ENCODE measurements at places on chromosomes 3 and 15. TPM values are rescaled to one million over a fixed set of nuclear protein-coding genes. Genes with fewer than 3 reads are reported as not detected.

The RAB6B gene
- 0.24 TPM for total RNA-seq

The OR5K2 gene
- total RNA-seq = not detected

The CLDN18 gene
- total RNA-seq = not detected

The EDEM1 gene
- total RNA-seq = 121 TPM

DNA sequence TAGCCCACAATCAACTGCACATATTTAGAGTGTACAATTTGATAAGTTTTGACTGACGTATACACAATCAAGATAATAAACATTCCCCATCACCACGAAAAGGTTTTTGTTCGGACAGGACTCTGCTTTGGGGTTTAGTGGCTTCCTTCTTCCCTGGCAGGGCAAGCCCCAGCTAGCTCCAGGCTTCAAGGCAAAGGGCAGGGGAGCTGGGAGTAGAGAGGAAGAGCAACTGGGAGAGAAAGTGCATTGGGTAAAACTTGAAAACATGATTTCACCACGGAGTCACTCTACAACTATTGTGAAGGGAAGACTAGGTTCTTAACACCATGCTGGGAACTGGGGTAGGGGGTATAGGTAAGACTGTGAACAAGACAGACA, 185.1 kb upstream of the UBE2E1 start:
- no peak overlapping the region for H3K4me3 ChIP-seq
- no peaks in the 10 kb centered on the region for H3K4me1 ChIP-seq
- H3K27ac ChIP-seq = no peak overlapping the region
- no peaks in the 10 kb centered on the region for H3K27me3 ChIP-seq
- H3K36me3 ChIP-seq = no peaks in the 10 kb centered on the region

DNA sequence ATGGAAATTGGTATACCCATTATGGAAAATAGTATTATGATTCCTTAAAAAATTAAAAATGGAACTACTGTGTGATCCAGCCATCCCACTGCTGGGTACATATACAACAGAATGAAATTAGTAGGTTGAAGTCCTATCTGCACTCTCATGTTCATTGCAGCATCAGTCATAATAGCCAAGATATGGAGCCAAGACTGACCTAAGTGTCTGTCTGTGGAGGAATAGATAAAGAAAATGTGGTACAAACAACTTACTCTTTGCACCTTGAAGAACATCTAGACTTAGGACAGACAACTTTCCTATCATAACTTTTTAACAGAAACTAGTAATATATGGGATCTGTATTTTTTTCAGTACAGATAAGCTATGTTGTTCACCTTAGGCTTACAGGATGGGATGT, 30.0 kb upstream of the PPARG start:
- H3K27me3 ChIP-seq = no peaks in the 10 kb centered on the region
- DNase-seq = no peak
- H3K27ac ChIP-seq = no peak overlapping the region
- H3K4me1 ChIP-seq = no peaks in the 10 kb centered on the region

GRCh38 chr3:59978979-59979378, 929.2 kb upstream of the CFAP20DC start:
- no peak overlapping the region for H3K4me3 ChIP-seq
- no peak overlapping the region for H3K27ac ChIP-seq
- H3K27me3 ChIP-seq = no peaks in the 10 kb centered on the region
- H3K36me3 ChIP-seq = no peaks in the 10 kb centered on the region

DNA sequence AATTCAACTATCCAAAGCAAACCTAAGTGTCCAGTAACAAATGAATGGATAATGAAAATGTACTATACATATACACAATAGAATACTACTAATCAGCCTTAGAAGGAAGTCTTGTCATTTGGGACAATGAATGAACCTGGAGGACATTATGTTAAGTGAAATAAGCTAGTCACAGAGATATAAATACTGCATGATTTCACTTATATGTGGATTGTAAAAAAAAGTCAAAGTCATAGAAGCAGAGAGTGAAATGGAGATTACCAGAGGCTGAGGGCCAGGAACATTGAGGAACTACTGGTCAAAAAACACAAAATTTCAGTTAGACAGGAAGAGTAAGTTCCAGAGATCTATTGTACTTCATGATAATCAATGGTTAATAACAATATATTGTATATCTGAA, 33.6 kb downstream of the MYO5A start:
- no peaks in the 10 kb centered on the region for H3K27me3 ChIP-seq
- H3K27ac ChIP-seq = no peak overlapping the region
- H3K4me3 ChIP-seq = no peak overlapping the region
- H3K36me3 ChIP-seq = no peaks in the 10 kb centered on the region
- DNase-seq = no peak

DNA sequence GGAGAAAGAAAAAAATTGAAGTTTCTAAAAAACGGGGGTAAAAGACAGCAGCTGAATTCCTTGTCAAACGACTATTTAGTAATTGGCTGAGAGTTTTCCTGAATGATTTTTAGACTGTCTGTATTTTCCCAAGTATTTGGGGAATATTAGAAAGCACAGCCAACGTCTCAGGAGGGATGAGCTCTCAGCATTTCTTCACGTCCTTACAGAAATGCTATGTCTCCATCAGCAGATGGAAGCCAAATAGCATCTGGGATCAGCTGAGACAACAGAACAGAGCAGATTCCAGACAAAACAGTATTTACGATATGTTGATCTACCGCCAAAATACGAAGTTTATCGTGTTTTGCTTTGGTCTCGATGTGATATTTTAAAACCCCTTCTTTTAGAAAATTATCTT, 5.3 kb upstream of the TMC3 start:
- DNase-seq = no peak
- H3K4me1 ChIP-seq = no peaks in the 10 kb centered on the region
- H3K36me3 ChIP-seq = no peaks in the 10 kb centered on the region
- H3K27me3 ChIP-seq = no peaks in the 10 kb centered on the region

DNA sequence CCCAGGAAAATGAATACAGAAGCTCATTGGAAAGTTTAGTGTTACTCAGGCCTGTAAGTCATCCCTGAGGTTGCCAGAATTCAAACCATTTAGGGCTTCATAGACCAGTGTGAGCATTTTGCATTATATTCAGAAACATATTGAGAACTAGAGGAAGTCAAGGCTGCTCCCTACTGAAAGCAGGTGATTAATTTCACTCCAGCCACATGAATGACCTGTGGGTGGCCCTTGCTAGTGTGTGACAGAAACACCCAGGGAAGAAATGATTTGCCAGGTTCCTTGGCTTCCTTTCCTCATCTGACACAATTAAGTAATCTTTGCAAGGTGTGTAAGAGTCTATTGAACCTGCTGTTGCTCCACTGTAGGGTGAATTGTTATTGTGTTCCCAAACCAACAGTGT, 61.8 kb downstream of the GAP43 start:
- DNase-seq = no peak
- no peaks in the 10 kb centered on the region for H3K4me1 ChIP-seq
- no peaks in the 10 kb centered on the region for H3K36me3 ChIP-seq
- H3K27ac ChIP-seq = no peak overlapping the region
- no peak overlapping the region for H3K4me3 ChIP-seq

- no peaks in the 10 kb centered on the region for H3K36me3 ChIP-seq
- H3K4me3 ChIP-seq = no peak overlapping the region
Measured at GRCh38 chr3:194952841-194953241, 267.2 kb downstream of the FAM43A start.

The ZMYND10 gene
- total RNA-seq = 1.3 TPM

DNA sequence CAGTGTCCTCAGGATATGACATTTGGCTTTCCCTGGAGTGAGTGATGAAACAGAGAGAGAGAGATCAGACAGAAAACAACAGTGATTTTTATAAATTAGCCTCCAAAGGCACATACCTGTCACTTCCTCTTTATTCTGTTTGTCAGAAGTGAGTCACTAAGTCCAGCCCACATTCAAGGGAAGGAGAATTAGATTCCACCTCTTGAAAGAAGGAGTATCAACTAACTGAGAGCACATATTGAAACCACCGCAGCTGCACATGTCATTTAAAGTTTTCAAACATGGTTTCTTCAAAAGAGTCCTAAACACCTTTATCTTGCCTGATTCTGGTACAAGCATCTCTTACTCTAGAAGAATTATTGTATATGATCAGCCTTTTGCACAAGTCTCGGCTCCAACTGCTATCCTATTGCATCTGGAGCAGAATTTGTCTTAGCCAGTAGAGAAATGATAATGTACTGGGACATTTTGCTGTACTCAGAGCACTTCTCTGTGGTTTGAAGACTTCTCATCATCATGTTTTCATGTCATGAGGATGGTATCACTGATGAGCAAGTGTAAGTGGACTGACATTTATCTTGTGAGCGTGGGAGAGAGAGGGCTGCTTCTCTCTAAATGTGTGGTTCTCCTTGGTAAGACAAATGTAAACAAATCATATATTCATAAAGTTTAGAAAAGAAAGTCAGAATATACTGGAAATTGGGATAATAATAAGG, 338.9 kb upstream of the CFAP20DC start:
- no peak for DNase-seq
- no peaks in the 10 kb centered on the region for H3K36me3 ChIP-seq
- no peaks in the 10 kb centered on the region for H3K4me1 ChIP-seq
- H3K27me3 ChIP-seq = no peaks in the 10 kb centered on the region

GRCh38 chr15:33149919-33150318, 44.6 kb downstream of the FMN1 start:
- peaks cover 14% of the 10 kb centered on the region for H3K4me1 ChIP-seq
- H3K4me3 ChIP-seq = no peak overlapping the region
- no peak overlapping the region for H3K27ac ChIP-seq
- no peak for DNase-seq
- no peaks in the 10 kb centered on the region for H3K27me3 ChIP-seq
- H3K36me3 ChIP-seq = no peaks in the 10 kb centered on the region

DNA sequence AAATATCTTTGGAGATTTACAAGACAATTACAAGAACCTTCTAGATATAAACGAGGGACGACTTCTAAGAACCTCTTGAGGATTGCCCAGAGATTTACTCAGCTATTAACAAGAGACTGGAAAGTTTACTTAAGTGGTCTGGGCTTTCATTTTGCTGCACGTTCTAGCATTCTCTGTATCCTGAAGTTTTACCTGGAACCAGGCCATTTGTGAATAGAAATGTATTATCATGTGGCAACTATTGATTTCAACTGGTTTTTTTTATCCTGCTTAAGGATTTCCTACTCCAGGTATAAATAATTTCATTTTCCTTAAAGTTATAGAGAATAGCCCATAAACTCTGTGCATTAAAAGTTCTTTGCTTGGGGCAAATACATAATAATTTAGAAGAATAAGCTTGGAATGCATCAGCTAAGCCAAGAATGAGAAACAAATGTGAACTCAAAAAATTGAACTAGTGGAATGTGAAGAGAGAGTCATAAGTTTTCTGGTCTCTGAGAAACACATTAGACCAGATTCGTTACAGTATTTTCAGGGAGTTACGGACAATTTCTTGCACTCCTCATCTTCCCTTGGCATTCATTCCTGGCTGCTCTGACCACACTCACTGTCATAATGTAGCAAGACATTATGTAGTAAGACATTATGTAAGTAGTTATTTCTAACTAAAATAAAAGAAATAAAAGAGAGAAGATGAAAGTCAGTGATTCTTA, 1.3 kb downstream of the AQP9 start:
- H3K36me3 ChIP-seq = no peaks in the 10 kb centered on the region
- no peaks in the 10 kb centered on the region for H3K4me1 ChIP-seq
- no peaks in the 10 kb centered on the region for H3K27me3 ChIP-seq
- no peak overlapping the region for H3K27ac ChIP-seq
- no peak for DNase-seq

The SPTBN5 gene
- 0.39 TPM for total RNA-seq

The CD80 gene
- total RNA-seq = 17.9 TPM

DNA sequence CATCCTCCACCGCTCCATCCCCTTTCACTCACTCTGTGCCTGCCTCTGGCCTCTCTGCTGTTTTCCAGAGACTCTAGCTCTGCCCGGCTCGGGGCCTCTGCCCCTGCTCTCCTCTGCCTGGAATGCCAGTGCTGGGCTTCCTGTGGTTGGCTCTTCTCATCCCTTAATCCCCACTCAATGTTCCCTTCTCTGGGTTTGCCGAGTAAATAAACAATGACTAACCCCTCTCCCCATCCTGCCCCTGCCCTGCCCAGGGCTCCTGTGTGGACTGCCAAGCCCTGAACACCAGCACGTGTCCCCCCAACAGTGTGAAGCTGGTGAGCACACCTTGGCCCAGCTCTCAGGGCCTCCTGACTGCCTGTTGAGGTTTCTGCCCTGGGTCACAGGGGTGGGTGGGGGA, 12.2 kb downstream of the STAB1 start:
- H3K36me3 ChIP-seq = no peaks in the 10 kb centered on the region
- H3K27ac ChIP-seq = no peak overlapping the region
- H3K27me3 ChIP-seq = no peaks in the 10 kb centered on the region
- H3K4me3 ChIP-seq = no peak overlapping the region

The CFAP91 gene
- 0.77 TPM for total RNA-seq

GRCh38 chr3:96214941-96215340, 599.5 kb upstream of the EPHA6 start:
- no peak overlapping the region for H3K27ac ChIP-seq
- H3K4me1 ChIP-seq = no peaks in the 10 kb centered on the region
- no peak for DNase-seq
- no peaks in the 10 kb centered on the region for H3K27me3 ChIP-seq

DNA sequence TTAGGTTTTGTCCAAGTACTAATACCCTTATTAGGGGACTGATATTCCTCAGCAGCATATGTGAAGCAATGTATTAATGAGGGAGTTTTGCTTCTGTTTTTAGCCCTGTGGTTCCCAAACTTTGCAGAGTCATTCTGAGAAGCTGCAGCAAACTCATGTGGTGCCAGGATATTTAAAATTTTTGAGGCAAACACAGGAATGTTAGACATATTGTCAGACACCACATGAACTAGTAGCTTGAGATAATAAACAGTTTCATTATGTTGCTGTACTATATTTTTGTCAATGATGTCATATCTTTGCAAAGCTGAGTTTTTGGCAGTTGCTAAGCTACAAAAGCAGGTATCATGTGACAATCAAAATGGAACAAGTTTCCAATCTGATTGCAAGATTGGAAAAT, 36.6 kb downstream of the ATP6V1A start:
- no peak overlapping the region for H3K27ac ChIP-seq
- H3K4me1 ChIP-seq = no peaks in the 10 kb centered on the region
- H3K36me3 ChIP-seq = peaks cover 8% of the 10 kb centered on the region
- DNase-seq = no peak
- no peak overlapping the region for H3K4me3 ChIP-seq
- H3K27me3 ChIP-seq = no peaks in the 10 kb centered on the region

The RNU5B-1 gene
- total RNA-seq = not detected

The LSMEM2 gene
- not detected for total RNA-seq

The IGSF10 gene
- not detected for total RNA-seq

- no peak for DNase-seq
- no peaks in the 10 kb centered on the region for H3K27me3 ChIP-seq
- H3K36me3 ChIP-seq = no peaks in the 10 kb centered on the region
- H3K4me3 ChIP-seq = no peak overlapping the region
- no peak overlapping the region for H3K27ac ChIP-seq
- H3K4me1 ChIP-seq = no peaks in the 10 kb centered on the region
Measured at GRCh38 chr15:79410237-79410636, 21.9 kb upstream of the MINAR1 start.

GRCh38 chr3:66419036-66419435, 81.8 kb downstream of the LRIG1 start:
- H3K27ac ChIP-seq = no peak overlapping the region
- DNase-seq = no peak
- H3K4me1 ChIP-seq = no peaks in the 10 kb centered on the region
- H3K27me3 ChIP-seq = no peaks in the 10 kb centered on the region
- peaks cover 8% of the 10 kb centered on the region for H3K36me3 ChIP-seq
